ENCODE measurements at places on chromosomes 11 and 22.

DNA sequence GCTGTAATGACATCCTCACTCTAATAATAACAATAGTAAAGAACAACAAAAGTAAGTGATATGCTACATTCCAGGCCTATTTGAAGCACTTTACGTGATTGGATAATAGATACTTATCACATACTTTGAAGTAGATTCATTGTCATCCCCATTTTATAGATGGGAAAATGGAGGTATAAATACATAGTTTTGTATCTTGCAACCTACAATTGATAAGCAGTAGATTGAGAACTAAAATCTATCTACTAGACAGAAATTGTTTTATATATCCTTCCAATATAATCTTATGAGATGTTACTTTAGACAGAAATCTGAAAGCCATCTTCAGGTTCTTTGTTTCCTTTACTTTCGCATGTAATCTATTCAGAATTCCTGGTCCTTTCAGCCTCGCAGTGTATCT is 104.6 kb upstream of the CD44 start:
- no peak for DNase-seq

- DNase-seq = no peak
Measured at GRCh38 chr11:1969035-1969434, 21.9 kb downstream of the MRPL23 start.

DNA sequence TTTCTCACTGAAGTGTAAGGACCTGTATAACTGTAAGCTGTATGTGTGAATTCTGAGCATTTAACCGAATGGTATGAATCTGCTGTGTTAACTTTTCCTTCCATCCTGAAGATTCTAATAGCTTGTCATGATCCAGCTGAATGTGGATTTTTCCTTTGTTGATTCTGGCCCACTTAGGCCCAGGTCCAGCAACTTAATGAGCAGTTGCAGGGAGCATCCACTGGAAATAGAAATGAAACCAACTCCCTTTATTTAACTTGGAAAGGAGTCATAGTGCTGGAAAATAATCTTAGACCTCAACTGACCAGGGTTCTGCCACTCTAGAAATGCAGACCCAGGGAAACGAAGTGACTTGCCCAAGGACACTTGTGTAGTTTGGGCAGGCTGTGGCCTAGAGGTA is 142.3 kb upstream of the MTNR1B start:
- DNase-seq = no peak

GRCh38 chr11:96167787-96168186 is 175.2 kb downstream of the MAML2 start:
- no peak for DNase-seq

GRCh38 chr11:72826942-72827480 is 12.8 kb downstream of the ATG16L2 start:
- DNase-seq = no peak

DNA sequence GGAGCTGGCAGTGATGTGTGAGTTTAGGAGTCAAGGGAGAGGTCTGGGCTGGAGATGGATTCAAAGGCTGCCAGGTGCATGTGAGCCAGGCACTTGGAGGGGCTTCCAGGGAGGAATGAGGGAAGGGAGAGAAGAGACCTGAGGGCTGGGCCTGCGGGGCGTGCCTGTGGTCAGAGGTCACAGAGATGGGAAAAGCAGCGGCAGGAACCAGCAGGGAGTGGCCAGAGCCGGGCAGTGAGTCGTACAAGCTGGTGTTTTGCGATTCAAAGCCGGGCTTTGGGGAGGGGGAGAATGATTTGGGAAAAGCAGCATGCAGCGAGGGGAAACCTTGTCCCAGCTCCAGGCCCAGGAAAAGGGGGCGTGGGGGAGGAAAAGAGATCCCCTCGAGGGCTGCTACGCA is 96.9 kb upstream of the RTL6 start:
- DNase-seq = no peak

- no peak for DNase-seq
Measured at GRCh38 chr22:19317865-19318264, 26.3 kb upstream of the CLTCL1 start.

DNA sequence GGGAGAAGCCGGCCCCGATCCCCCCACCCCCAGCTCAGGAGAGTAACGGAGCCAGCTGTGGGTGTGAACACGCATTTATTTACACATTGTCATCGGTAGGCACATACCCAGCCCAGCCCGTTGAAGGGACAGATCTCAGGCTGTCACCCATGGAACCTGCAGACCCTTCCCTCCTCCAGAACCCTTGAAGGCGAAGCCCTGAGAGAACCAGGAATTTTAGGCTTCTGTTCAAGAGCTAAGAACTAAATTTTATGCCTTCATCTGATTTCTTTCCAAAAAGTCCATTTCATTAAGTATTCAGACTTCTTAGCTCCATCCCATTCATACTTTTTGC is 379 bp upstream of the BRMS1 start:
- no peak for DNase-seq

- no peak for DNase-seq
Measured at GRCh38 chr22:47300698-47301405, 538.4 kb downstream of the TBC1D22A start.

GRCh38 chr11:77636731-77637344 is 756 bp downstream of the CLNS1A start:
- DNase-seq = no peak

DNA sequence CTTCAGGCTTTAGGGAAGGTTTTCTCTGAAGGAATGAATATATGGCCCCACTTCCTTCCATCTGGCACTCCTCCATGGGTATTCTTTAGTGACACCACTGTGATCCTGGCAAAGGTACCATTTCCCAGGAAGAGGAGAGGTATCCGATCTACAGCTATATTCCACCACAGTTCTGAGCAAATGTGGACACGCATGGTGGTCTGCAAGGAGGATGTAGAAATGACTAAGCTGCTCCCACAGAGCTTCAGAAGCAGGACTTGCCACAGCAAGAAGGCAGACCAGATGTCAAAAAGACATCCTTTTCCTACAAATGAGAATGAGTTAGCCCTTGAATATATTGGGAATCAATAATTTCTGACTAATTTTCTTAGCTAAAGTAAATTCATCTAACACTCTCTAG is 45.5 kb downstream of the ARFGAP2 start:
- DNase-seq = no peak

- no peak for DNase-seq
Measured at GRCh38 chr11:45093761-45094455, 52.5 kb upstream of the PRDM11 start.

- no peak for DNase-seq
Measured at GRCh38 chr22:38728871-38729796, 23.4 kb downstream of the GTPBP1 start.

- DNase-seq = no peak
Measured at GRCh38 chr22:25072406-25072805, 119.9 kb downstream of the KIAA1671 start.

GRCh38 chr22:43750751-43751150 is 61.4 kb downstream of the EFCAB6 start:
- no peak for DNase-seq

GRCh38 chr11:122309262-122309925 is 193.4 kb upstream of the BLID start:
- no peak for DNase-seq

- DNase-seq = no peak
Measured at GRCh38 chr11:63491240-63491587, 247 bp upstream of the PLAAT5 start.

- DNase-seq = no peak
Measured at GRCh38 chr11:8103909-8104308, 22.9 kb downstream of the TUB start.

DNA sequence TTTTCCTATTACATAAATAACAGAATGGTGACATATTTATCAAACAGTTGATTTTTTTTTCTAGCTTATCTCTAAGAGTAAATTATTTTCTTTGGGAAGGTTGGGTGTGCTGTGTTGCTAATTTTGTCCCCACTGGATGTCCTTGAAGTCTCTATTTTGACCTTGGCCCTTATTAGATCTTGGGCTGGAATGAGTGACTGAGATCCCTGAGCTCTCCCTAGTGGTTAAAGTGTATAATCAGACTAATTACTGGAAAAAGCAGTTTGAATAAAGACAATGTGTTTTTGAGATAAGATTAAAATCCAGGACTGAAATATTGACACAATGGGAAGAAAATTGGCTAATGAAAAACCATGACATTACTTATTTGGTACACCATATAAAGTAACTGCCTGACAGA is 56.1 kb downstream of the AASDHPPT start:
- DNase-seq = no peak

DNA sequence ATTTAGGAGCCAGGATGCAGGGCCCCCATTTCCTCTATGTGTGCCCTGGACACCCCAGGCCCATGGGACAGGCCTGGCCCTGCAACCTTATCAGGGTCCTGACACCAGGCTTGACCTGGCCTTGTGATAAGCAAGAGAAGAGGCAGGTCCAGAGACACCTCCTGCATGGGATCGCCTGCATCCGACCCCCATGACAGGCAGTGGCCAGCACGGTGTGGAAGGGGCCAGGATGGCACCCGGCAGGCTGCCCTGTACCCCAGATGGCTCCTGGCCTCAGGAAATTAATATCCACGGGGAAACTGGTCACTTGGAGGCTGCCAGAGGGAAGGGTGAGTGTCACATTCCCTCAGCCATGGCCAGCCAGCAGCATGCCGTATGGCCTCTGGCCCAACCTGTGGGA is 6.8 kb downstream of the KRTAP5-9 start:
- no peak for DNase-seq

GRCh38 chr22:47002692-47003091 is 240.2 kb downstream of the TBC1D22A start:
- no peak for DNase-seq

- no peak for DNase-seq
Measured at GRCh38 chr11:77909277-77909676, 85.2 kb downstream of the INTS4 start.

GRCh38 chr11:86214710-86215109 is 29.8 kb upstream of the EED start:
- DNase-seq = no peak

DNA sequence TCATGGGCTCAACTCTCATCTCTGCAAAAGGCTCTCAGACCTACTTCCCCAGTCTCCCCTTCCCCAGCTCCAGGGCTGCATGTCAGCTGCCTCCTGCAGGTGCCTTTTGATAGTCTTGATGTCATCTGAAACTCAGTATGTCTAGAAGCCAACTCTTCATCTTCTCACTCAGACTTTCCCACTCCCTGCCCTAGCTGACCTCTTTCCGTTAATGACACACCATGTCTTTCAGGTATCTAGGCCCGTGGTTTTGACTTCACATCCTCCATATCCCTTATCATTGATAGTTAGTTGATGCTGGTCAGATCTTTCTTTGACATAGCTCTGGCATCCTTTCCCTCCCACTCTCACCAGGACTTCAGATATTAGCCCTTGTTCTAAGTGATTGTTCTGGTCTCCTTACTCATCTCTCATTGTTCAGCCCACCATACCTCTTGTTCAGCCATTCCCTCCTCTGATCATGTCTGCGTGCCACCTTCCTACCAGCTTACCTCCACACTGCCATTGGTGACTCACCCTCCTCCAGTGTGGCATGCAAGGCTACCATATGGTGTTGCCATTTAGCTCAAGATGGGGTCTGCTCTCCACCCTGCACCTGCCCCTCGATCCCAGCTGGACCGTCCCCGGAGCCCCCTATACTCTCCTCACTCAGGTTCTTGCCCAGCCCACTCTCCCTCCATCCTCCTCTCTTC is 18.4 kb downstream of the TTC12 start:
- no peak for DNase-seq

- DNase-seq = no peak
Measured at GRCh38 chr11:86692317-86692716, 19.9 kb upstream of the ME3 start.

DNA sequence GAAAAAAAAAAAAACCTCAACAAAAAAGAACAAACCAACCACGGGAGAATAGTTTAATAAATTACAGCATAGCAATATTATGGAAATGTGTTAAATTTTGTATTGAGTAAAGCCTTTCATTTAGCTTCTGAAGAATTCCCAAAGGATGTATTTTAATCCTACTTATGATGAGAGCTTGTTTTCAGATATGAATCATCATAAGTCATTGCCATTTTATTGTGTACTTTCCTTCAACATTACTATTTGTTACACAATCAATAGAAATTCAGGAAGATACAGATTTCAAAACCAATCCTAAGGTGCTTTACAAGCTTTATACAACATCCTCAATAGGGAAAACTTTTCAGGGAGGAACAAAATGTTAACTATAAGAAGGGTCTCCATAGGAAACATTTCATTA is 200.6 kb upstream of the CTSC start:
- no peak for DNase-seq

All from SHP77 (cell line).